ENCODE measurements at places on chromosomes 13 and 19. TPM values are rescaled to one million over a fixed set of nuclear protein-coding genes. Genes with fewer than 3 reads are reported as not detected.

PNMA8C gene
- 1.2 TPM for total RNA-seq

CALR3 gene
- total RNA-seq = not detected

GRCh38 chr19:35268536-35269437 lies at the start of gene USF2:
Gene USF2, plus strand, starts transcription at chr19:35268962. Its CDS starts 140 bp downstream, at chr19:35269102.
- no peak for DNase-seq

DNA sequence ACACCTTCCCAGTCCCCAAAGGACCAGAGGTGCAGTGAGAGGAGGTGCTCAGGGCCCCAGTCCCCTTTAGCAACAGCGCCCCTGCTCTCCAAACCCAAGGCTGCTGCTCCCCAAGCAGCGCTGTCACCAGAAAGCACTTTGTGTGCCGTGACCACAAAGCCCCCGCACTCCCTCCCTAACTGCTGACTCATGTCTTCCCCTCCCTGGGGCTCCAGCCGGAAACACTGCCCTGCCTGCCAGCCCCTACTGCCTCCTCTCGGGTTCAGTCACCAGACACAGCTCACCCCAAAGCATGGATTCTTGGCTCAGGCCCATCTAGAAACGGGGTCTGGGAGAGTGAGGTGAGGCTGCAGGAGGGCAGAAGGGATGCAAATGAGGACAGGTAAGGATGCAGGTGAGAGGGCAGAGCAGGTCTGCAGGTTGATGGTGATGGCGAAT lies 4.9 kb upstream of the TNFSF14 start:
- no peak for DNase-seq

DNA sequence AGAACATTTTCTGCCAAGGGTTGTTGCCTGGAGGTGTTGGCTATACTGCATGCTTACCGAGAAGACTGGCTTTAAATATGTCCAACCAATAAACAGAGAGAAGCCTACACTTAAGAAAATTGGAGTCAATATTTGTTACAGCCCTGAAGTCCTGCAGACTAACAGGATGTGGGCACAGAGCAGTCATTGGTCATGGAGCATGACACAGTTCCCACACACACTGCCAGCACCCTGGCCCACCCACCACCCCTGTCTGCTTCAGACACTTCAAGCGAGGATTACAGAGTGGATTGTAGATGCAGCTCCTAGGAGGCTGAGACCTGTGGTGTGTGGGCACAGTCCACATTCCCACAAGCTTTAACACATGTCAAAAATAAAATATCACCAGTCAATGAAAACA lies 21.0 kb upstream of the SERP2 start:
- DNase-seq = no peak

ERCC5 gene
- 59.4 TPM for total RNA-seq

GRCh38 chr13:85816413-85816812 lies 17.2 kb upstream of the SLITRK6 start:
- DNase-seq = no peak

GRCh38 chr13:45422731-45423292 lies 4.6 kb upstream of the SLC25A30 start:
- DNase-seq = no peak

DNA sequence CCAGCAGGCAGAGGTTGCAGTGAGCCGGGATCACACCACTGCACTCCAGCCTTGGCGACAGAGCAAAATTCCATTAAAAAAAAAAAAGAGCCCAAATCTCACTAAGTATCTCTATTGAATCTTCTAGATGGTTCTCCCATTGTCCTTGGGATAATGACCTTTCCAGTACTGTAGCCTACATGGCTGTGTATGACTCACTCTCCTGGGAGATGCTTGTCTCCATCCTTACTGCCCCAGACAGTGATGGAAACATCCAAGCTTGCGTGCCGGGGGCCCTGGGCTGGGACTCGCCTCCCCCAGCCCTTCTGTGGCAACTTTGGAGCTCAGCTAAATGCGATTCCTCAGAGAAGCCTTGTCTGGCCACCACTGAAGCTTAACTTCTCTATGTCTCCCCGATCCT lies 49.7 kb downstream of the NWD1 start:
- DNase-seq = no peak

DNA sequence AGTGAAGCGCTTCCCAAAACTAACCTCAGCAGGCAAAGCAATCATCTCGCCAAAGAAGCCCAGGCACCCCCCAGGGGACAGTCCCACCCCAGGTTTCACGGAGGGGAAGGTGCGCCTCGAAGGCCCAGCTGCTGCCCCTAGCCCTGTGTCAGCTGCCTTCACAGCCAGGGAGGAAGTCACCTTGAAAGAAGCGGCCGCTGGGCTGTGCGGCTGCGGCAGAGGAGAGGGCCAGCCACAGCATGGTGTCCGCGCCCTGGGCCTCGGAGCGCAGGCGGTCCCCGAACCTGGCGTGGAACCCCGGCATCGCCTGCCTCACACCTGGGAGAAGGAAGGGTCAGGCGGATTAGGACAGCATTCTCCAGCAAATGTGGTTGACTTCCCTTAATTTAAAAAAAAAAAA lies 35.0 kb downstream of the DHRS12 start:
- DNase-seq = no peak

ANGPTL8 gene
- total RNA-seq = not detected

STOML3 gene
- not detected for total RNA-seq

DNA sequence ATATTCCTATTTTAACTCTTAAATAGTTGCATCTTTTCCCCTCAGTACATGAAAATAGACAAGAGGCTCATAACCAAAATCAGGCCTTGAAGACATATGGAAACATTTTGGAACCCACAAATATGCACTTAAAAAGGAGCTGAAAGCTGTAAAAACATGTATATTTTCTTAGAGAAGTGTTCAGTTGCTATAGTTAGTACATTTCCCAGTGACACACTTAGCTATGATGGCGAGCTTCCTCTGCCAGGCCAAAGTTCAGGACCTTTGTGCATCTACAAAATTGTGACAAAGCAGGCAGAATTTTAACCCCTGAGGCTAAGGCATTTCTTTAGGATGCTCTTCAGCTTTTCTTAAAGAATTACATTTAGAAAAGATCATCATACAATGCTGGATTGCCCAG lies 54.5 kb downstream of the RCBTB2 start:
- DNase-seq = no peak

S1PR5 gene
- total RNA-seq = 8.7 TPM

LSR gene
- 9.3 TPM for total RNA-seq

SYNE4 gene
- total RNA-seq = 2.4 TPM

DNA sequence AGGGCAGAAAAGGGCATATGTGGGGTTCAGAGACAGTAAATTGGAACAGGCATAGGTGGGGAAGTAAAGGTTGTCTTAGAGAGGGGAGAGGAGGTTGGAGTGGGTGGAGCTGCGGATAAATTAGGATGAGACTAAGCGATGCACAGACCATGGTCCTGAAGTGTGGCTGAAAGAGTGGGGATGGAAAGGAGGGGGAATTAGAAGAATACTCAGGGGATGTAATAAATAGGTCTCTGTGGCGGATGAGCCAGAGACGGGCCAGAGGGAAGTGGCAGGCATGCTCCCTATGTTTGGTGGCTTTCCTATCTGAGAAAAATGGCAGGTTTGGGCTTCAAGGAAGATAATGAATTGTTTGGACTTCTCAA lies 123.4 kb downstream of the OLFM4 start:
- no peak for DNase-seq

DNA sequence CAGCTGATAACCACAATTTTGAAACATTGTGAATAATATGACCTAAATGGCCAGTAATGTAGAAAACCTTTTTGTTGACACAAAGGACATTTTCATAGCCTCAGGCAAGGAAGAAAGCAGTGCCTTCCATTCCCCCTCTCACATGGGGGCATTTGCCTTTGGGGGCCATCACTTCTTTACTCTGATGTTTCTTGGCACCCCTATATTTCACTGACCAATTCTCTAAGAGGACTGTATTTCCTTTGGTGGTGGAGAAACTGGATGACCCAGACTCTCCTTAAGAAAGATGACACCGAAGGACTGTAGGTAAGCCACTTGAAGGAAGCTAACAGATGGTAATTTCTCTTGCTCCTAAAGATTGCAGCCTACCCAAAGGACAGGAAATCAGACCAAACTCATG lies 254.6 kb downstream of the DCLK1 start:
- no peak for DNase-seq

GRCh38 chr13:108155185-108156106 lies 59.9 kb downstream of the LIG4 start:
- no peak for DNase-seq

KLHL1 gene
- not detected for total RNA-seq

- no peak for DNase-seq
These were observed 4.5 kb upstream of the ELOF1 start for GRCh38 chr19:11563532-11563931.

GPC6 gene
- 34.9 TPM for total RNA-seq

GRCh38 chr13:90414691-90415596 lies 932.5 kb upstream of the MIR17HG start:
- no peak for DNase-seq
